Left ventricle myocardium inferior (tissue), 1 donor: ENCODE measurements at places on chromosomes 7 and 10.

GRCh38 chr10:11261687-11262493, 244.2 kb downstream of the CELF2 start:
- no peaks in the 10 kb centered on the region for H3K27me3 ChIP-seq
- DNase-seq: no peak

- no peaks in the 10 kb centered on the region for H3K27me3 ChIP-seq
- peaks cover 23% of the 10 kb centered on the region for H3K36me3 ChIP-seq
- H3K4me1 ChIP-seq: peaks cover 90% of the 10 kb centered on the region
- H3K27ac ChIP-seq: no peak overlapping the region
Observed at GRCh38 chr10:125003146-125003900, 61.4 kb downstream of the ZRANB1 start.

GRCh38 chr10:71220689-71221540, 8.5 kb downstream of the UNC5B start:
- H3K4me1 ChIP-seq: peaks cover 75% of the 10 kb centered on the region
- H3K27me3 ChIP-seq: no peaks in the 10 kb centered on the region
- H3K27ac ChIP-seq: no peak overlapping the region
- H3K36me3 ChIP-seq: no peaks in the 10 kb centered on the region
- no peak for DNase-seq

DNA sequence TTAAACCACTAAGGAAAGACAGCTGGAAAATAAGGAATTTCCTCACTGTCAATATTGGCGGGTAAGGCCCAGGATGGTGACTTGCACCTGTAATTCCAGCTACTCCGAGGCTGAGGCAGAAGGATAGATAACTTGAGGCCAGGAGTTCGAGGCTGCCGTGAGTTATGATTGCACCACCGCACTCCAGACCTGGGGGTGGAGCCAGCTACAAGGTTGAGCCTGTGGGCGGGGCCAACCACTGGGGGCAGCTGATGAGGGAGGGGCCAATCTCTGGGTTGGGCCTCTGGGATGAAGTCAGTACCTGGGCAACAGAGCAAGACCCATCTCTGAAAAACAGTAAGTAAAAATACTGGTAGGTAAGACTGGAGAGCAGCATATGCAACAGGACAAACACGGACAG, 80.1 kb upstream of the ADO start:
- no peak overlapping the region for H3K27ac ChIP-seq
- no peak for DNase-seq
- H3K4me1 ChIP-seq: no peaks in the 10 kb centered on the region
- no peak overlapping the region for H3K4me3 ChIP-seq
- H3K36me3 ChIP-seq: no peaks in the 10 kb centered on the region

DNA sequence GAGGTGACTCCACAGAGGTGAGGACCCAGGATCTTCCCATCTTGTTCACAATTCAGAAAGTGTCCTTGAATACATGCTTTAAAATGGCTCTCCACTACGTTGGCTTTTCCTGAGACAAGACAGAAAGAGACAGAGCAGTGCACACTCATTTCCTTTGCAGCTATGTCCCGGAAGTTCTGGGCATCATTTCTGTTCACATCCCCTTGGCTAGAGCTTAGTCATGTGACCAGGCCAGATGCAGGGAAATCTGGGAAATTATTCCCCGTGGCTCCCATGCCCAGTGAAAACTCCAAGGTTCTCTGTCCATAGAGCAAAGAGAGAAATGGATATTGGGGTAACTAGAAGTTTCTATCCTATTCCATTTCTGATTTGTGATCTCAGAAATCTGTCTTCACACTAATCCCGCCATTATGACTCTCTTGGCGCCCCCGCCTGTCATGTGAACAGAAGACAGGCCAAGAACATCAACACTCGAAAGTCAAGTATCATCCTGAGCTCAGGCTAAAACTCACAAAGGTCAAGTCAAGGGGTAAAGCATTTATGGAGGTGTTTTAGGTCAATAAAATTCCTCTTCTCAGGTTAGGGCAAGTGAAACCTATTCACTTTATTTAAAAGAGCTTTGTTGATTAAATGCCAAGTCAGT, 251.4 kb upstream of the HABP2 start:
- no peak overlapping the region for H3K4me3 ChIP-seq
- no peak overlapping the region for H3K27ac ChIP-seq
- H3K27me3 ChIP-seq: peaks cover 20% of the 10 kb centered on the region
- no peak for DNase-seq
- H3K4me1 ChIP-seq: no peaks in the 10 kb centered on the region

DNA sequence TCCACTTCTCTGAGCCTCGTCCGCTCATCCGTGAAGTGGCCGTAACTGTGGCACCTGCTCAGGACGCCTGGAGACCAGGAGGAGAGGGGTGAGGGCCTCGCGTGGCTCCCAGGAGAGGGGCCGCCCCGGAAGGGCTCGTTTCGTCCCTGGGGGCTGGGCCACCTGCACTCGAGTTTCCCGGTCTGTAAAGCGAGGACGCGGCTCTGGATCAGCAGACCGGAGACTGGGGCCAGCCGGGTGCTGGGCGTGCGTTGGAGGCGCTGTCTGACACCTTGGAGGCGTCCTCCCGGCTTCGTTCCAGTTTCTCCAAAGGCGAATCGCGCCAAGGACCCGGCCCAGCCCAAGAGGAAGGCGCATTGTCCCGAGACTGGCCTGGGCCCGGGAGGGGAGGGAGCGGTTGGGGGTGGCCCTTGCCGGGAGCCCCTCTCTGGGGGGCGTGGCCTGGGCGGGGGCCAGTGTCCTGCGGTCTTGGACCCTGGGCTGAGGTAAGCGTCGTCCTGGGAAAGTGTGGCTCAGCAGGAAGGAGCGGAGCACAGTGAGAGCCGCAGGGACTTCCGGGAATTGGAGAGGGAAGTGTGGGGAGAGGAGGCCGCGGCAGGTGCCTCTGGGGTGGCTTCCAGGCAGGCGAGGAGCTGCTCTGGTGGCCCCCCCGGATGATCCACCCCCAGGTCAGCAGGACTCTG, 89.6 kb downstream of the FOXL3 start:
- no peak for DNase-seq
- peak overlapping the region; percentile 49 for H3K4me3 ChIP-seq
- no peaks in the 10 kb centered on the region for H3K36me3 ChIP-seq
- H3K4me1 ChIP-seq: peaks cover 19% of the 10 kb centered on the region
- no peak overlapping the region for H3K27ac ChIP-seq
- H3K27me3 ChIP-seq: peaks cover 66% of the 10 kb centered on the region

GRCh38 chr10:113359655-113360054, 193.2 kb upstream of the HABP2 start:
- H3K4me3 ChIP-seq: no peak overlapping the region
- no peak overlapping the region for H3K27ac ChIP-seq
- DNase-seq: no peak
- no peaks in the 10 kb centered on the region for H3K4me1 ChIP-seq
- no peaks in the 10 kb centered on the region for H3K36me3 ChIP-seq
- peaks cover 33% of the 10 kb centered on the region for H3K27me3 ChIP-seq

DNA sequence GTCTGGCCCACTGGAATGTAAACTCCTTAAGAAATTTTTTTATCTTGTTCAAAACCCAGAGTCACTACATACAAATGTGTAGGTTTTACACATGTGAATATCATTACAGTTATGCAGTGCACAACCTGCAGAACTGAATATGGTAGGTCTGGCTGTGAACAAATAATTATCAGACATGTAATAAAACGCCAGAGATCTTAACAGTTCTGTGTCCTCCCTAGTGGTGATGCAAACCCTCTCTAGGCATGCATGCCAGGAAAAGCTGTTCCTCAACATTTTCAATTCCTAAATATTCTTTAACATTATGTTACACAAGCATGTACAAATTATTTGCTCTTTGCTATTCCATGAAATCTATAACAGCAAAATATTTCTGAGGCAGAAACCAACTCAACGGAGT, 124.6 kb downstream of the IMMP2L start:
- no peak overlapping the region for H3K4me3 ChIP-seq
- H3K36me3 ChIP-seq: peaks cover 2% of the 10 kb centered on the region
- no peak for DNase-seq

DNA sequence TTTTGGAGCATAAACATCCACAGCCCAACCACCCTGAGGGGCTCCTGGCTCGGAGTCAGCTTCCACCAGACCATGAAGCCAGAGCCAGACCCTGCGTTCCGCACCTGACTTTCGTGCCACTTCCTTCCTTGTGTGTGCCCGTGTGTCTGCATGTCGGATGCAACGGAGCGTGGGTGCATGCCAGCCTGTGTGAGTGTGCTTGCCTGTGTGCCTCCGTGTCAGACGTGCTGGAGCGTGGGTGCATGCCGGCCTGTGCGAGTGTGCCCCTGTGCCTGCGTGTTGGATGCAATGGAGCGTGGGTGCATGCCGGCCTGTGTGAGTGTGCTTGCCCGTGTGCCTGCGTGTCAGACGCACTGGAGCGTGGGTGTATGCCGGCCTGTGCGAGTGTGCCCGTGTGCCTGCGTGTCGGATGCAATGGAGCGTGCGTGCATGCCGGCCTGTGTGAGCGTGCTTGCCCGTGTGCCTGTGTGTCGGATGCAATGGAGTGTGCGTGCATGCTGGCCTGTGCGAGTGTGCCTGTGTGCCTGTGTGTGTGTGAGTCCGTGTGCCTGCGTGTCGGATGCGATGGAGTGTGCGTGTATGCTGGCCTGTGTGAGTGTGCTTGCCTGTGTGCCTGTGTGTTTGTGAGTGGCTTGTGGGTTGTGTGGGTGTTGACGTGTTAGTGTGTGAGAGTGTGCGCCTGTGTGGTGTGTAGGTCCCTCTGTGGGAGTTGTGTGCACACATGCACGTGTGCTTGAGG, 28.1 kb upstream of the KNDC1 start:
- peaks cover 12% of the 10 kb centered on the region for H3K27me3 ChIP-seq
- H3K4me3 ChIP-seq: no peak overlapping the region
- no peaks in the 10 kb centered on the region for H3K4me1 ChIP-seq
- DNase-seq: no peak
- H3K27ac ChIP-seq: no peak overlapping the region

- H3K27ac ChIP-seq: no peak overlapping the region
- no peaks in the 10 kb centered on the region for H3K36me3 ChIP-seq
- no peaks in the 10 kb centered on the region for H3K27me3 ChIP-seq
- no peak for DNase-seq
- H3K4me1 ChIP-seq: peaks cover 10% of the 10 kb centered on the region
Observed at GRCh38 chr10:87827681-87828080, 9.7 kb upstream of the ATAD1 start.

GRCh38 chr7:11458736-11459483, 373.1 kb downstream of the THSD7A start:
- no peak overlapping the region for H3K4me3 ChIP-seq
- H3K4me1 ChIP-seq: peaks cover 8% of the 10 kb centered on the region
- no peaks in the 10 kb centered on the region for H3K27me3 ChIP-seq
- no peak for DNase-seq

DNA sequence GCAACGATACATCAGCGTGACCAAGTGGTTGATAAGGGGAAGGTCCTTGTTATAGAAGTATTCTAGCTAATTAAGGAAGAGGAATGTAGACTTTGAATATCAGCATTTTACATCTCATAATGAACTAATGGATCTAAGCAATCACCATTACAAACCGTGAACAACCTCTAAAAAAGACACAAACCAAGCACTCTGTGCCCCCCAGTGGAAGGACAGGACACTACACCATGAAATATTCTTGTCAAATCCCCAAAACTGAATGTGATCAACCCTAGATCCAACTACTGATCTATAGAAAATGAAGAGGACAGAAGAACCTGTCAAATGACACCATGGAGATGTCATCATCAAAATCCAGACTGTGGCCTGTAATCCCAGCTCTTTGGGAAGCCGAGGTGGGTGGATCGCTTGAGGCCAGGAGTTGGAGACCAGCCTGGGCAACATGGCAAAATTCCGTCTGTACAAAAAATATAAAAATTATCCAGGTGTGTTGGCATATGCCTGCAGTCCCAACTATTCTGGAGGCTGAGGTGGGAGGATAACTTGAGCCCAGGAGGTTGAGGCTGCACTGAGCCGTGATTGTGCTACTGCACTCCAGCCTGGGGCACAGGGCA, 111.3 kb upstream of the CARD11 start:
- H3K4me1 ChIP-seq: no peaks in the 10 kb centered on the region
- no peaks in the 10 kb centered on the region for H3K36me3 ChIP-seq
- H3K27me3 ChIP-seq: peaks cover 45% of the 10 kb centered on the region

DNA sequence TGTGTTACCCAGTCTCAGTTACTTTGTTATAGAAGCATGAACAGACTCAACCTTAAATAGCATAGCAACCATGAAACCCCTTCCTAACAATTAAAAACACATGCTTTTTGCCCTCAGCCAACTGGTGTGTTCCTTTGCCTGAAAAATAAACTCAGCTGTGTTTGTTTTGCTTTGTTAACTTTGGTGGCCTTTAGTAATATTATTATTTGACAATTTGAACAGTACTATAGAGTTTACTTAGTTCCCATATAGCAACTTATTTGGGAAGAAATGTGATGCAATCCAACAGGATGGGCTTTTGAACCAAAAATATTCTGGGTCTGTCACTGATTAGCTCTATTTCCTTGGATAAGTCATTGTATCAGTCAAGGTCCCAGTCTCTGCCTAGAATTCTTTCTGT, 22.5 kb upstream of the MKLN1 start:
- H3K4me1 ChIP-seq: peaks cover 32% of the 10 kb centered on the region
- H3K36me3 ChIP-seq: no peaks in the 10 kb centered on the region
- no peak overlapping the region for H3K27ac ChIP-seq

- H3K4me3 ChIP-seq: no peak overlapping the region
- no peak overlapping the region for H3K27ac ChIP-seq
- H3K36me3 ChIP-seq: no peaks in the 10 kb centered on the region
- no peak for DNase-seq
- H3K4me1 ChIP-seq: no peaks in the 10 kb centered on the region
- H3K27me3 ChIP-seq: no peaks in the 10 kb centered on the region
Observed at GRCh38 chr10:129366450-129366849, 100.6 kb upstream of the MGMT start.

- no peaks in the 10 kb centered on the region for H3K36me3 ChIP-seq
- no peak overlapping the region for H3K4me3 ChIP-seq
- no peak overlapping the region for H3K27ac ChIP-seq
- H3K4me1 ChIP-seq: no peaks in the 10 kb centered on the region
- no peak for DNase-seq
Observed at GRCh38 chr7:97078023-97078969, 39.2 kb upstream of the SDHAF3 start.

DNA sequence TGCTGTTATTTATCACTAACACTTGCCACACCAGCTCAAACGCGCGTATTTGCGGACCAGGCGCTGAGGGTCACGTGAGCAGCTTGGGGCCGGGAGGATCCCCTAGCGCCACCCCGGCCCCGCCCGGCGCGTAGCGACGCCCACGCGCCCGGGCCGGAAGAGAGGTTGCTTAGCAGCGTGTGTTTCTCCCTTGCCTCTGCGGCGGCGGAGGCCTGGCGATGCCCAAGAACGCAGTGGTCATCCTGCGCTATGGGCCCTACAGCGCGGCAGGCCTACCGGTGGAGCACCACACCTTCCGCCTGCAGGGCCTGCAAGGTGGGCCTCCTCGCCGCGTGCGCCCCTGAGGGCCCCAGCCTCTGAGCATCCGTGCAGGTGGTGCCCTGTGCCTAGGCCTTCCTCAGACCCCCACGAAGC, at the start of gene C10orf53:
Gene C10orf53 (plus strand): TSS at position 172 of the 414 bp plus-strand sequence. CDS start 47 bp downstream, at position 219.
- H3K4me1 ChIP-seq: peaks cover 8% of the 10 kb centered on the region
- no peaks in the 10 kb centered on the region for H3K36me3 ChIP-seq
- H3K4me3 ChIP-seq: peak within 1 kb of the TSS; percentile 34
- peaks cover 53% of the 10 kb centered on the region for H3K27me3 ChIP-seq
- DNase-seq: peak; percentile 25
